Activated naive CD4-positive, alpha-beta T cell treated with Interleukin-2 at 50 U/mL for 16 hours (primary cell): ENCODE measurements at places on chromosomes 6 and 20.
A peak's percentile ranks its signal among the peaks of the same experiment; 100 is the strongest.

DNA sequence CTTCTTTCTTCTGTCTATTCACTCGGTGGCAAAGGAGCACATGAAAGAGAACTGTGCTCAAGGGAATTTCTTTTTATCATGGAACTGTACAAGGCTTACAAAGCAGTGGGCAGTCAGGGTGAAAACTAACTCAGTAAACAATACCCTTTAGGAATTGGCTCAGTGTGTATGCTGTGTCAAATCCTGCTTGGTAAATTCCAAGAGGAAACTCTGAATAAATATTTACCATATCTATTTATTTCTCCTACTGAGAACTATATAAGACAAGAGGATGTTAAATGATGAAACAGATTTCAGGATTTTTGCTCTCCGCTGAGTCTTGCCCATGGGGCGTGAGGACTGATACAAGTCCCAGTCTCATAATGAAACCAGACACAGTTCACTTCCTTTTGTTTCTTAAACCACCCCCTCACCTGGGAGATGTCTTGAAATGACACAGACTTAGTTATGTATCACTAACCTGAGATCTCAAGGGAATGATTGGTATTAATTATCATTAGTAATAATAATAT, 188.8 kb downstream of the BACH2 start:
- peak; percentile 30 for DNase-seq

- no peak for DNase-seq
These were observed 309.1 kb downstream of the SOX4 start for GRCh38 chr6:21902628-21903169.

DNA sequence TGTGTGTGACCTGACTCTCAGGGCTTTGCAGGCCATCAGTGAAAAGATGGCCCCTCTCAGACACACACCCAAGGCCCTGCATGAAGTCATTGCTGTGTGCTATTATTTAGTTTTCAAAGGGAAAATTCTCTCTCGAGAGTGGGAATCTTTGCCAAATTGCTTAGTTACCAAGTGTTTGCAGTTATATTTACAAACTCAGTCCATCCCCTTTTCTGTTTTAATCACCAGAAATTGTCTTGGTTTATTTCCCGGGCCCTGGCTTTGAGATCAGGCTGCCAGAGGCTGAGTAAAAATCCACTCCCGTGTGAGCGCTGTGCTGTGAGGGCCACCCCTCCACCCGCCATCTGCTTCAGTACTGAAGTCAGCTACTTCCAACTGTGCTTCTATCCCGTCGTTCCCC, 163.1 kb downstream of the SOD2 start:
- DNase-seq: no peak

DNA sequence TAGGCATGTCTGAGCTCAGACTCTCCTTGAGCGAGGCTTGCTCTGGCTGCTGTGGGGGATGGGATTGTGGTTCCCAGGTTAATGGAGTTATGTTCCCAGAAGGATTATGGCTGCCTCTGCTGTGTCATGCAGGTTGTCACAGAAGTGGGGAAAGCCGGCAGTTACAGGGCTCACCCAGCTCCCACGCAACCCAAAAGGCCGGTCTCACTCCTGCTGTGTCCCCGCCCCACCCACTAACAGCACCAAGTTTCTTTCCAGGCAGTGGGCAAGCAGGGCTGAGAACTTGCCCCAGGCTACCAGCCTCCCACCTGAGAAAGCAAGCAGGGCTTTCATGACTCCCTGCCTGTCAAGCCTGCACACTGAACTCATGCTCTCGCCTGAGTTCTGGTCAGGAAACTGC, 750.5 kb downstream of the FRK start:
- no peak for DNase-seq

GRCh38 chr6:15870333-15871043, 207.7 kb upstream of the DTNBP1 start:
- no peak for DNase-seq

GRCh38 chr6:30321692-30322388, 4.9 kb upstream of the TRIM39 start:
- DNase-seq: no peak
